Stimulated activated CD4-positive, alpha-beta T cell treated with anti-CD3 and anti-CD28 coated beads, Interleukin-1b, Interleukin-23, amount 100 ng/mL, for 1 hour (primary cell): ENCODE measurements at places on chromosomes 13 and 19.

DNA sequence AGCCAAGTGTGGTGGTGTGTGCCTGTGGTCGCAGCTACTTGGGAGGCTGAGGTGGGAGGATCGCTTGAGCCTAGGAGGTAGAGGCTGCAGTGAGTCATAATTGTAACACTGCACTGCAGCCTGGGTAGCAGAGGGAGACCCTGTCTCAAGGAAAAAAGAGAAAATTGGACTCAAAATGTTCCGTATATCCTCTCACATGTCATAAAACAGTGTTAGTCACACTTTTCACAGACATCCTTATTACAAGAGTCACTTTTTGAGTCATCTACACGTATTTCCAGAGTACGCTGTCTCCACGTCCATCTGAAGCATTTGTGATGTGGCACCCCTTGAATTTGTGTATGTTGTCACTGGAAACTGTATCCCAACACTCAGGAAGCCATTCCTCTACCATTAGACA, 133.0 kb downstream of the SIPA1L3 start:
- no peak for DNase-seq

GRCh38 chr13:106314417-106314816, 221.0 kb downstream of the EFNB2 start:
- no peak for DNase-seq

- DNase-seq, result no peak
Observed at GRCh38 chr19:51978882-51979281, 7.8 kb downstream of the ZNF350 start.

GRCh38 chr19:4868286-4868834, 893 bp upstream of the PLIN3 start:
- no peak for DNase-seq

DNA sequence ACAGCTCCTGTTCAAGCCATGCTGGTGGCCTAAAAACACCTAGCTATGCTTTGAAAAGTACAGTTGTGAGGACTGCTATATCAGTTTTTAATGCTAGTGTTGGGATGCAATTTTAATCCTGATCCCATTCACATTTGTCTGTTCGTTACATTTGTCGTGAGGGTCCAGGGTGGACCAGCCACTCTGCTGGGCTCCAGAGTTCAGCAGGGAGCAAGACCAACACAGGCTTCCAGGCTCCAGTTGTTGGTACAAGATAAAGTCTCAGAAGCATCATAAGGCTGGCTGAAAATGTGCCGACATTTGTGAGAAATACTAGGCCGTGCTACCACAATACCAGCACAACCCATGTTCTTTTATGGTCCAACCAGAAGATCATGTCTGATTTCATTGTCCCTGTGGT, 210.6 kb downstream of the SLC7A1 start:
- no peak for DNase-seq

DNA sequence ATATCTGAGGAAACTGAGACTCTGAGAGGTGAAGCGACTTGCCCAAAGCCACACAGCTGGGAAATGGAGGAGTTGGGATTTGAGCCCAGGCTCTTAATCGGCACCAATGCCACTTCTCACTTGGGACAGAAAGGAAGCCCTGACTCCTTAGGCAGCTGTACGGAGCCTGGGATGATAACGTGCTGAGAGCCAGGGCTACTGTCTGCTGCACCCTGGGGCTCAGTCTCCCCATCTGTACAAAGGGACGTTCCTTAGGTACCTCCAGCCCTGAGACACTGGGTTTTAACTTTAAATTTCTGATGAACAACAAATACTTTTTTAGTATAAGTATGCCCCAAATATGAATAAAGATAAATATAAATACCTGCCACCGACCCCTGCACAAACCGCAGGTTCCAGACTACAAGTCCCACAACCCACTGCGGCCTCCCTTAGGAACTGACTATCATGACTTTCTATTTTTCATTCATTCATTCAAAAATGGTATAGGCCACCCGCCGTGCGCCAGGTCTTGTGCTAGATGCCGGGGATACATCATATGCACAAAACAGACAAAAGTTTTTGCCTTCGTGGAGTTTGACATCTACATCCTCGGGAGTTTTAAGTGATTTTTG, 776 bp upstream of the NCLN start:
- no peak for DNase-seq

DNA sequence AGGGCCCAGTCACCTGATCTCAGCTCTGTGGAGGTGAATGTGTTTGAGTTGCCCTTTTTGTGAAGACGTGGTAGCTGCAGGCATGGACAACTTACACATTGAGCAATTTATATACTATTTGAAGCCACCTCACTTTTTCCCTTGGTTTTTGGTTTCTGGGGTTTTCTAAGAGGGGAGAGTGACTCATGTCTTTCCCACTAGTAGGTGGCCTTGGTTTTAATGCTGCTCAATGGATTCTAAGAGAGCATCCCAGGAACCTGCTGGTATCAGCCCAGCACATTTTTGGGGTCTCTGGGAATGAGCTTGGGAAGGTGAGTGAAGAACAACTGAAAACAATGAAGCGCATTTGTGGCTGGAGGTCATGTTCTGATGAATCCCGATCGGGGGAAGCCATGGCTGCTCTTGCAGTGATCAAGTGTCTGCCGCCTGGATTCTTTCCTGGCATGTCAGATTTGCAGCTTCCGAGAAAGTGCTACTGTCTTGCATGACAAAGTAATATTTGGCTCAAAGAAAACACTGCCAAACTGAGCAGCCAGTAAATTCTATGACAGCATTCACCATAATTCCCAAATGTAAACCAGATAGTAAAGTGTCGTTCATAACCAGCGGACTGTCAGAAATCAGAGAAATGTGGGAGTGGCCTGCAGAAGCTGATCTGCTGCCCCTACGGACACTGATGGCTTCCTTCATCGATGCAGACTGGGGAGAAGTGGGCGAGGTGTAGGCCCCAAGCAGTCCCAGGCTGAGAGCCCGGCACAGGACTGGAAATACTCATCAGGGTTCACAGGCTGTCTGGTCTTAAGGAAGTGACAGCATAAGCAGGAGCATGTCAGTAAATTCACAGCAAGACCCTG, 98.7 kb downstream of the COL4A2 start:
- no peak for DNase-seq

GRCh38 chr13:100566543-100566942, 22.0 kb downstream of the GGACT start:
- no peak for DNase-seq

DNA sequence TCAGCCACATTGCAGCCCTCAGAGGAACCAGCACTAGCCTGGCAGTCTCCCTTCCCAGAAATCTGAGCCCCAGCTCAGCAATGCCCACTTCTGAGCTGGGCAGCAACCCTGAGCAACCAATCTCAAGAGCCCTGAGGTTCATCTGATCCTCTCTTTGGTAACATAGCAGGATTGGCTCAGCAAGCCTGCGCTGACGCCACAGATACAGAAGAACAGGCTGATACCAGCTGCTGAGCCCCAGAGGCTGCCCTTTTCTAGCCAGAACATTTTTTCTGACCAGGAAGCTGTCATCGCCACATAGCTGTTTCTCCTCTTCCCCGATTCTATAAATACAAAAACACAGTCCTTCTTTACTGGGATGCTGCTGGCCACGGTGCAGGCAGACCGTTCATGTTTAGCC, 59.8 kb downstream of the TRPM4 start:
- DNase-seq, result no peak
